ENCODE measurements at places on chromosomes 12 and 14.

DNA sequence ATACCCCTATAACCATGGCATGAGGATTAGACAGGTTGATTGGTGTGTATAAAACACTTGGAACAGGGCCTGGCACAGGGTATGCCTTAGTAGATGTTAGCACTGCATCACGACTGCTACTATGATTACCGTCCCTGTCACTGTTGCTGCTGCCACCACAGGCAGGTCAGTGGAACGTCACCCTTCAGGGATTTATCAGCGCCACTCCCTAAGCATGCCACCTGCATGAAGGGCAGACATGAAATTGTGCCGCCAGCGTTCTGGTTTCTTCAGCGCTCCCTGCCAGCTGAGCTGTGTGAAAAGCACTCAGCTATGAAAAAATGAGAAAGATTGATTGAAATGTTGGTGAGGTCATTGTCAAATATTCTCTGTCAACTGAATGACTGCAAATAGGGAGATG lies 477.0 kb downstream of the DPF3 start:
- no peak for DNase-seq

DNA sequence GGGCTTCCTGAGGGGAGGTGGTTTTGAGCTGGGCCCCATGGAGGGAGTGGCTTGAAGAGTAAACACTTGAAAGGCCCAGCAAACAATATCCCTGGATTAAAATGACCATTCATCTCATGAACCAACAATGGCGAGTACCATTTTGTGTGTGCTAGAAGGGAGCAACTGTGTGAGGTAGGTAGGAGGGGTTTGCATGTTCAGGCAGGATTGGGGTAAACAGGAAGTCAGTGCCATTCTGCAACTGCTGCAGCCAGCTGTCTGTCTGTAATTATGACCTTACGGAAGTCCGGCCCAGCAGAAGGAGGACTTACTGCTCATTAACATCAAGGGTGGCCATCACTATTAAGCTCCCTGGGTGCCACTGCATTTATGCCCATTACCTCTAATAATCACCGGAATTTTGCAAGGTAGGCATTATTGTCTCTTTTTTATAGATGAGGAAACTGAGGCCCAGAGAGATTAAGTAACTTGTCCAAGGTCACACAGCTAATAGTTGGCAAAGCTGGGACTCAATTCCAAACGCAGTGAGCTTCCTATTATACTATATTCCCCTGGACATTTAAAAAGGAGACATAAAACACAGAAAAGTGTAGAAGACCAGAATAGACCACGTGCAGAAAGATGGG lies 16.6 kb upstream of the IFI27L2 start:
- no peak for DNase-seq

DNA sequence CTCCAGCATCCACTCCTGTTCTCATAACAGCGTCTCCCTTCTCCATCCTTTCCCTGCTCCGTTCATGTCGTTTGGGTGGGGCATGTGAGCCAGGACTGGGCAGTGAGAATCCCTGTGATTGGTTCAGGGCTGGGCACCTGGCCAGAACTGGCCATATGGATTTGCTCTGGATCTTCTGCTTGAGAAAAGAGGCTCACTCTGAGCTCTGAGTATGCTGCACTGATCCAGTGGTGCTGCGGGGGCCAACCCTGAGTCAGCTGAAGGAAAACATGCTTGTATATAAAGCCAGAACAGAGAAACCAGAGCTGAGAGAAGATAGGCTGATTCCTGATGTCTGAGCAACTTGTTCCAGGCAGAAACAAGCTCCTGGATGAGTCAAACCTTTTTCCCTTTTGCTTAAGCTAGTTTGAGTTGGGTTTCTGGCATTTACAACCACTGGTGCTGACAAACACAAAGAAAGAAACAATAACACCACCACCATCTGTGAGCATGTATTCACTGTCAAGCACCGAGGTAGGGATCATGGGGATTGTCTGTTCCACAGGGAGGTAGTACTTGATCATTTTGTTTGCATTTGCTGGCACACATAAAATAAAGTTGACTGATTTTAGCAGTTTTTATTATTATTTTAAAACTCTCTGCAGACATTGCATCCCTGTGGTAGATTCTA lies 14.0 kb upstream of the HPD start:
- no peak for DNase-seq

GRCh38 chr12:95805864-95806671 lies 15.5 kb upstream of the NTN4 start:
- no peak for DNase-seq

DNA sequence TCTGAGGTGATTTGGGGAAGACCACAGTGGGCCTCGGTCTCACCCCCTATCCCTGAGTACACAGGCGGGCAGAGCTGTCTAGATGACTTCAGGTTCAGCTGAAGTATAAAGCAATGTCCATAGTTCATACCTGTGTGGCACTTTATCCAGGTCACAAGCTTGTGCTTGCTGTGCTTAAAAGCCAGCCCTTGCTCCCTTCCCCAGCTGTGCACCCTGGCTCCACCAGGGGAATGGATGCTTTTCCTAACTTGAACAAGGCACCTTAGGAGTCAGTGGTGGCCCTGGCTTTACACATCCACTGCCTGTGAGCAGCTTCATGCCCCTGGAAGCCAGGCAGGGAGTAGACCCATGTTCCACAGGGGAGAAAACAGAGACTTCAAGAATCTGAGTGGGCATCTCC lies 5.5 kb downstream of the CARMIL3 start:
- DNase-seq = no peak

DNA sequence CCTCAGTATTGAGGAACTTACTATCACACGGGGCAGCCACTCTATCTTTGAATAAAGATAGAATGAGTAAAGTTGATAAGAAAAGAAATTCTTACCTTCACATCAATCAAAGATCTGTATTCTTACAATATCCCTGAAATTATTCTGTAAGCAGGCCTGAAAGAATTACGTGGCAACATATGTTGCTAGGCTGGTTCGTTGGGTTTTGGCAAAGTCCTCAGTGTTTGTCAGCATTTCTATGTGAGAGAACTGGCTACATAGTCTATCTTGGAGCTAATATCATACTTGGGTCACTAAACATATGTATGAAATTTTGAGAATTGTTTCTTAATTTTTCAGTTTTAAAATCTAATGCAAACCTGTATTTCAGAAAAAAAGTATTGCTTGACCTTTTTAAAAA lies 412.2 kb upstream of the GARIN6 start:
- DNase-seq = no peak

DNA sequence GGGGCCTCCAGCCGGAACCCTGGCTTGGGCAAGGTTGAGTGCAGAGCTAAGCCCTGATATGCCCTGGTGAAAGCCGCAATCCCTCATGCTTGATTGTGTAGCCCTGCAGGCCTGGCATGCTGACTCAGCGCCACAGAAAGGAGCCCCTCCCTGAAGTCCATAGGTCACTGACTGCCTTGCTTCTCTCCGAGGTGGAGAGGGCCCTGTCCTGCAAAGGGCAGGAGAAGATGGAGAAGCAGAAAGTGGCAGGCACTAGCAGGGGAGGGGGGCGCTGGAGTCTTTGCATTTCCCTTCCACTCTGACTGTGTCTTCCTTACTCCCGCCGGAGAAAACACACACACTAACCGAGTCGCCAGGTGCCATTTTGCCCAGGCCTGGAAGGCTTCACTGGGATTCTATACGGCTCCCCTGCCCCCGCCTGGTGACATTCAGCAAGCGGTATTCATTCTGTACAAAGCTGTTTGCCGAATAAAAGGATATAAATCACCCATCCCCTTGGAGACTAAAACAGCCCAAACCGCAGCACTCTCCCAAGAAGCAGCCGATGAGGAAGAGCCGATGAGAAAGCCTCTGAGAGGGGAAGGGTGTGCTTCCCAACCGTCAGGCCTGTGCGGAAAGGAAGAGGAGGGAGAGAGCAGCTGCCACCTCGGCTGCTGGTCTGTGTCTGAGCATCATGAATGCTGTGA lies 69.8 kb downstream of the SLC6A12 start:
- no peak for DNase-seq

DNA sequence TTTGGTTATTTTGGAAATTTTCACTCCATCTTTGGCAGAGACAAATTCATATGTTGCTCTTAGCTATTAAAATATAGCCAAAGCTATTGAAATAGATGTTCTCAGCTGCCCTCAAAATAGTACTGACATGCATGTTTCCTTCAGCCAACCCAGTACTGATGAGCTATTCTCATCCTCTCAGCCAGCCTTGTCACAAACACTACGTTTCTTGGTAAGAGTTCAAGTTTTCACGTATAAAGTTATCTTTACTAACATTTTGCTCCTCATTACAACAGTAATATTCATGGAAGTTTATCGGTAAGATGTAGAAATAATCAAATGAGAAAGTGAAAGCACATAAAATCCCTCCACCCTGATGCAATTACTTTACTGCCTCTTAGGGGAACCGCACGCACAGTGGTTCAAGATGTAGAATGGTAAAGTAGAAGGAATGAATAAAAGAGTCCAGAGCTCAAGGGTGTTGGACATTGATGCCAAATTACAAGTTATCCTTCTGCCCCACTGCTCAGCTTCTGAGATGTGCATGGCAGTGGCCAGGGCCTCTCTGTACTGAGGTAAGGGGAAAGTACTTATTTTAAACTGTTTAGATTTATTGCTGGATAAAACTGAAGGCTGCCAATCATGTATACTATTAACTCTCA lies 20.7 kb downstream of the GCH1 start:
- no peak for DNase-seq

- no peak for DNase-seq
Observed at GRCh38 chr14:40282196-40282595, 850.0 kb upstream of the FBXO33 start.

DNA sequence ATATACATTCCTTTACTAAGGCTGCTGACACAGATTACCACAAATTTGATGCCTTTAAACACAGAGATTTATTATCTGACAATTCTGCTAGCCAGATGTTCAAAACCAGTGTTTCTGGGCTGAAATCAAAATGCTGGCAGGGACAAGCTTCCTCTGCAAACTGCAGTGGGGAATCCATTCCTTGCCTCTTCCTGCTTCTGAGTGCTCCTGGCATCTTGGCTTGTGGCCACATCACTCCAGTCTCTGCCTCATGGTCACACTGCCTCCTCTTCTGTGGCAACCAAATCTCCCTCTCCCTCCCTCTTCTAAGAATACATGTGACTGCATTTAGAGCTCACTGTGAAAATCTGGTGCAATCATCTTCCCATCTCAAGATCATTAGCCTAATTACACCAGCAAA lies 235.7 kb downstream of the TTC8 start:
- DNase-seq = no peak

GRCh38 chr14:99432485-99432884 lies 48.2 kb downstream of the SETD3 start:
- no peak for DNase-seq

DNA sequence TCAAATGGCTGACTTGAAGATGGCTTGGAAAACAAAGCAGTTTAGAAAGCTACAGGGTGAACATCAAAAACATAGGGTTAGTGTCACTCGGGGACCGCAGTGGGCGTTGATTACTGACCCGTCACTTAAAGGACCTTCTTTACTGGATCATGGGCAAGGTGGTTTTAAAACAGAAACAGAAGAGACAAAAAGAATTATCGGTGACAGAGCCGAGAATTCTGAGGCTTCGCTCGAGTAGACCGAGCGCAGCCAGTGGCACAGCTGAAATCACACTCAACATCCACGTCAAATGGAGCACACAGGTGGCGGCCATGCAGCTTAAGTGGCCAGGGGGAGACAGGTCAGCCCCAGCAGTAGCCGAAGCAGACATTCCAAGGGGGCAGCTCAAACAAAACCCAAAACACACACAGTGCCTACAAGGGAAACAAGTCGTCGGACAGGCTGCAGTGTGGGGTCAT lies 17.3 kb downstream of the SNRNP35 start:
- DNase-seq = no peak

All from activated CD8-positive, alpha-beta memory T cell treated with anti-CD3 and anti-CD28 coated beads for 1 hour (primary cell).